Foreskin keratinocyte (primary cell): ENCODE measurements at places on chromosomes 4 and X. TPM values are rescaled to one million over a fixed set of nuclear protein-coding genes. Genes with fewer than 3 reads are reported as not detected.

CEP44 gene
- 12.1 and 12.6 TPM in 2 replicates for total RNA-seq

SORCS2 gene
- 0.03 and 0.04 TPM in 2 replicates for total RNA-seq

SHROOM4 gene
- 0.42 and 0.48 TPM in 2 replicates for total RNA-seq

PAK3 gene
- total RNA-seq: 0.11 and 0.27 TPM in 2 replicates

OCIAD2 gene
- 182 and 231 TPM in 2 replicates for total RNA-seq

RP2 gene
- total RNA-seq: 13.2 and 14.1 TPM in 2 replicates

F9 gene
- not detected in 2 replicates for total RNA-seq

SYNPO2 gene
- 0.41 and 0.46 TPM in 2 replicates for total RNA-seq

GABRQ gene
- 0.03 and 0.04 TPM in 2 replicates for total RNA-seq

TENM3 gene
- 24.5 and 30.1 TPM in 2 replicates for total RNA-seq
